CD4-positive, alpha-beta T cell treated with Interleukin-6 for 4 hours (primary cell): ENCODE measurements at places on chromosomes 2 and 18.

DNA sequence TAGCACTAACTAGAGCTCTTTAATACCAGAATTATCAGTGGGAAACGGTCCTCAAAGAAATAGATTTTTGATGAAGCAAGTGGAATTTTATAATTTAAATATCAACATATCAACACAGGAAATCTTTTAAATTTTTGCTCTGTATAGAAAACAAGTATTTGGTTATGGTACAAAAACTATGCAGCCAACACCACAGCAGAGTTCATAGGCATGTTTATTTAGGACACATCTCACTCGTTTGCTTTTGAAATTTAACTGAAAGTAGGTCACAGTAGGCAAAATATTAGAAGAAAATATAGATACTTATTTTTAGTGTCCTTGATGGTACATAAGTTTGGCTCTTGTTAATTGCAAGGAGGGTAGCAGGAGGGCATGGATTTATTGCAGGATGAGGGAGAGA lies 34.3 kb upstream of the TANC1 start:
- no peak for DNase-seq

DNA sequence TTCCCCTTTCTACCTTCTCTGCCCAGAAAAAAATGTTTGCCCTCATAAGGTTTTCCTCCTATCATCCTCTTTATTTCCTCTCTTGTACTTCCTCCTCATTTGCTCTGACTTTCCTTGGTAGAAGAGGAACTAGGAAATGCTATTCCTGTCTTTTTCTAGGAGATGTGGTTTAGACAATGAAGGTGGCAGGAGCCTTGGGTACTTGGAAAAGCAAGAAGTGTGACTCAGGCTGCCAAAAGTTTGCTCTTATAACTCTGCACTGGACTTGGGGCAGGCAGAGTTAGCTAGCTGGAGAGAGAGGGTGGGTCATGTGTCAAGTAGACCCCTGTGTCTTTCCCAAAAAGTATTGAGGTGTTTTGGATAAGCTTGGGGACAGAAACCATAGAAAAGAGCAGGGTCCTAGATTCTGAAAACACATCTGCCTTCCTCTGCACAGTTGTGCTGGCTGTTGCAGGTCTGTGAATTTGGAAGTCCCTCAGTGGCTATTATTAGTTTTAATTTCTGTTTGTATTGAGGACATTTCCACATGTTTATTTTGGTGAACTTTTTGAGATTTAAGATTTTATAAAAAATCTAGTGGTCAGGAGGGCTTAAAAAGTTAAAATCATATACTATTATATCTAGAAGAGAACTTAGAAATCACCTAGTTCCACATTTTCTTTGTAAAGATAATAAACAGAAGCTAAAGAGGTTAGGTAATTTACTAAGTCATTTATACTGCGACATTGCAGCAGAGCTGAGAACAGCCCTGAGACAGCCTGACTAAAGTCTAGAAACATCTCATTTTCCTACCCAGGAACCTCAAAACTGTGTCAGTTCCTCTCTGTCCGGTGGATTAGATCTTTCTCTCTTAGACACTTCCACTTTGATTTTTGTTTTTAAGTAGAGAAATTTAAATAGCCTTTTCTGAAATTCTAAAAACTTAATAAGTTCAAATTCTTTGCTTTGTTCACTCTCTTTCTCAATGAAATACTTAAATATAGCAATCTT lies 16.0 kb downstream of the INSIG2 start:
- no peak for DNase-seq

- DNase-seq, result no peak
Measured at GRCh38 chr2:241815477-241816430, 6.8 kb downstream of the NEU4 start.

- no peak for DNase-seq
Measured at GRCh38 chr2:72603481-72603880, 222.4 kb downstream of the EXOC6B start.
